T-helper 1 cell treated with Interleukin-12 subunit alpha and Interleukin-12 subunit beta and Interleukin-4 antibody, amounts not matched to agents 30 ng/mL and 1 ng/mL, for 36 hours (primary cell): ENCODE measurements at places on chromosomes 7 and 10. TPM values are rescaled to one million over a fixed set of nuclear protein-coding genes. Genes with fewer than 3 reads are reported as not detected.

The MMD2 gene
- not detected in 2 replicates for total RNA-seq

The TMEM229A gene
- not detected in 2 replicates for total RNA-seq

The CCDC3 gene
- 0.15 and 0.27 TPM in 2 replicates for total RNA-seq

The HOXA5 gene
- not detected in 2 replicates for total RNA-seq

The CREB3L2 gene
- 49.2 and 51.4 TPM in 2 replicates for total RNA-seq

The LRRC18 gene
- total RNA-seq = not detected in 2 replicates

The SPDYE2 gene
- total RNA-seq = 0.12 TPM in 1 of 2 replicates, not detected in the other

The SLC39A12 gene
- total RNA-seq = not detected in 2 replicates

The CAV1 gene
- total RNA-seq = 0.12 and 0.29 TPM in 2 replicates

The EIF5AL1 gene
- 0.12 and 0.27 TPM in 2 replicates for total RNA-seq

The RBP4 gene
- total RNA-seq = not detected in 2 replicates
